Cortex of kidney (tissue), 1 donor: ENCODE measurements at places on chromosomes 3 and 15.

- DNase-seq, result no peak
Measured at GRCh38 chr3:136624894-136625815, 127.0 kb downstream of the STAG1 start.

DNA sequence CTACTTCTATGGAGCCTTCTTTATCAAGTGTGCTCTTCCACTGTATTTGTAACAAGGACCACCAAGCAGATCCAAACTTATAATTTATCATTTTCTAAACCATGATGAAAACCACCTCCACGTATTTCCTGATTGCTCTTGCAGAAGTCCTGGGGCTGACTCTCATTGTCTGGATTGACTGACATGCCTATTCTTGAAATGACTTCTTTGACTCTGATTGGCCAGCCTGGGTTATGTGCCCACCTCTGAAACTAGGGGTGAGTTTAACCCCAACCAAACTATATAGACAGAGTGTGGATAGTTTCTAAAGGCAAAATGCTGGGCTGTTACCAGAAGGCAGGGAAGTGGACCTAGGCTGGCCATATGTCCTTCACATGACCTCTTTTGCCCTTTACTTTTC lies 12.7 kb downstream of the TMPRSS7 start:
- DNase-seq, result no peak

GRCh38 chr3:62665627-62666437 lies 209.4 kb downstream of the CADPS start:
- DNase-seq, result no peak

- no peak for DNase-seq
Measured at GRCh38 chr3:23376516-23377248, 173.6 kb downstream of the UBE2E2 start.

DNA sequence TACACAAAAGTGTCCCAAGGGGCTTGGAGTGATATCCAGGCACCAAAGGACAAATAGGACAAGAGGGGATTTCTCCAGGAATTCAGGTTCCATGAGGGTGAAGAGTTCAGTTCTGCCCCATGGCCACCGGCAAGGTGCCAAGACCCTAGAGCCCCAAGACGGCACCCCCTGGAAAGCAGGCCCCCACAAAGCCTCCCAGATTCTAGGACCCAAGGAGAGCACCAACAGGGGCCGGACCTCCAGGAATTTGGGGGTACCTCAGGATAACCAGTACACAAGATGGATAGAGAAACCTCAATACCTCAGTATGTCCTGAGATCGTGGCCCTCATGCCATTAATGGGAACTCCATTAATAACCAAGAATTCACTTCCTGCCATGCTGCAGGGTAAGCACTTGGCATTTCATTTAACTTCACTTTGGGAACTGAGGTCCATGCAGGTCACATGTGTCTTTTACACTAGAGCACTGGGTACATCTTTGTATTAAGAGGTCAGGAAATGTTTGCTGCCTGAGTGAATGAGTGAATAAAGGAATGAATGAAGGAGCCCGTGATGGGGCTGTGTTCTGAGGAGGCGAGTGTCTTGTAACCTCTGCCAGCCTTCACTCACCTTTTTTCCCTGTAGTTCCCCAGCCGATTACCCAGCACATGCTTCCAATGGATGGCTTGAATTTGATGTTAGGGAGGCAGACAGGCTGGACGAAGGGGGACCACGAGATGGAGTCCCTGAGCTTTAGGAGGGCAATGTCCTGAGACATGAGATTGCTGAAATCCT lies 15.5 kb upstream of the PRSS50 start:
- DNase-seq, result no peak

DNA sequence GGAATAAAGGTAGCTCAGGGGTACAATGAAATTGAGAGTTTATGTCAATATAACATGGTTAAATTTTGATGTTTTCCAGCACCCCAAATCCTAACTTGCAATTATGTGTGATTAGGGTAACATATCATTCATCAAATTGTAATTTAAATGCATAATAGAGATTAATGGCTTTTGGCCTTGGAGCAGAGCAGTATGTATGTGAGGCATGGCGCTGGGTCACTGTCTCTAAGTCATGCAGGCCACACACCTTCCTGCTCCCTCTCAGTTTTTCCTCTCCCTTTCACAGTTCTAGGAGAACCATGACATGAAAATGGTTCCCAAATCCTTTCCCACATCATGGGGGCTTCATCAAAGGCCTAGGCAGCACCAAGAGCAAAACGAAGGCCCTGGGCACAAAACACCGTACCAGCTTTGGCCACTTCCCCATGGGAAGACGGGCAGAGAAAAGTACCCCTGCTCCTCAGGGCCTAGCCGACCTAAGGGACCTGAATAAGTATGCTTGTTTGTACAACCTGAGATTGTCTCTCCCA lies 3.9 kb upstream of the SRP14 start:
- DNase-seq, result no peak

- no peak for DNase-seq
Measured at GRCh38 chr3:127211118-127212060, 18.5 kb downstream of the PRR23E start.
